ENCODE measurements at places on chromosomes 7 and 10.

DNA sequence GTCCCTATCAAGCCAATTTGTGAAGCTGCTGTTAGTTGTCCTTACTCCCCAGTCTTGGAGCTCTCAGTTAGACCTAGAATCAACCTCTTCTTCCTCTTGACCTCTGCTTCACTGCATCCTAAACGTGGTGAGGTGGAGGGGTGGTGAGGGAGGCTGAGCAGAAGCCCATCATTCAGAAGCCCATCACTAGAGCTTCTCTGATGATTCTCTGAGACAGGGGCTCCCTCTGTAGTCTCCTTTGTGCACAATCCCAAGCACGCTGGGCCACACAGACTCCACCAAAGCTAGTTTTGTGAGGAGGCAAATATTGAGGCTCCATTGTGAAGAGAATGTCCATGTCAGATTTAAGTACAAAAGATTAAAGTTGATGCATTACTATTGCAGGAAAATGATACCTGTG is 163.8 kb upstream of the PRSS1 start:
- peaks cover 16% of the 10 kb centered on the region for H3K4me1 ChIP-seq
- H3K4me3 ChIP-seq = no peak overlapping the region
- no peak overlapping the region for H3K27ac ChIP-seq
- H3K36me3 ChIP-seq = no peaks in the 10 kb centered on the region
- no peaks in the 10 kb centered on the region for H3K27me3 ChIP-seq

GRCh38 chr10:71660313-71660712 is 59.3 kb downstream of the C10orf105 start:
- no peak overlapping the region for H3K4me3 ChIP-seq
- no peaks in the 10 kb centered on the region for H3K36me3 ChIP-seq
- H3K4me1 ChIP-seq = no peaks in the 10 kb centered on the region

DNA sequence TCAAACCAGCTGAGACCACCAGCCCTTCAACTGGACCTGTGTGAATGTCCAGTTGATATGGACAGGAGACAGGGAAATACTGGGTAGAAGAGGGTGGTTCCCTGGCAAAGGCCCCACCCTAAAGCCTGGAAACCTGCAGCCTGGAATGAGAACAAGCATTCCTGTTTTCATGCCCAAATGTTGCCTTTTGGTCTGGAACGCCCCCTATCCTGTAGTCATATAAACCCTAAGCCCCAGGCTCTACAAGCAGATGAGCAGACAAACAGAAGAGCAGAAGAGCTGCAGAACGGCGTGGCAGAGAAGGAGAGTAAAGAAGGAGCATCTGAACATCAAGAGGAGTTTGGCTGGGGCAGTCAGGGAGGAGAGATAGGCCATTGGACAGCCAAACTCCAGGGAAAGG is 38.4 kb downstream of the SYPL1 start:
- 0 out of 2 replicates have a peak, but pooled peaks cover 5% of the 10 kb centered on the region for H3K27me3 ChIP-seq
- H3K4me1 ChIP-seq = no peaks in the 10 kb centered on the region
- no peak overlapping the region for H3K27ac ChIP-seq
- H3K4me3 ChIP-seq = no peak overlapping the region

DNA sequence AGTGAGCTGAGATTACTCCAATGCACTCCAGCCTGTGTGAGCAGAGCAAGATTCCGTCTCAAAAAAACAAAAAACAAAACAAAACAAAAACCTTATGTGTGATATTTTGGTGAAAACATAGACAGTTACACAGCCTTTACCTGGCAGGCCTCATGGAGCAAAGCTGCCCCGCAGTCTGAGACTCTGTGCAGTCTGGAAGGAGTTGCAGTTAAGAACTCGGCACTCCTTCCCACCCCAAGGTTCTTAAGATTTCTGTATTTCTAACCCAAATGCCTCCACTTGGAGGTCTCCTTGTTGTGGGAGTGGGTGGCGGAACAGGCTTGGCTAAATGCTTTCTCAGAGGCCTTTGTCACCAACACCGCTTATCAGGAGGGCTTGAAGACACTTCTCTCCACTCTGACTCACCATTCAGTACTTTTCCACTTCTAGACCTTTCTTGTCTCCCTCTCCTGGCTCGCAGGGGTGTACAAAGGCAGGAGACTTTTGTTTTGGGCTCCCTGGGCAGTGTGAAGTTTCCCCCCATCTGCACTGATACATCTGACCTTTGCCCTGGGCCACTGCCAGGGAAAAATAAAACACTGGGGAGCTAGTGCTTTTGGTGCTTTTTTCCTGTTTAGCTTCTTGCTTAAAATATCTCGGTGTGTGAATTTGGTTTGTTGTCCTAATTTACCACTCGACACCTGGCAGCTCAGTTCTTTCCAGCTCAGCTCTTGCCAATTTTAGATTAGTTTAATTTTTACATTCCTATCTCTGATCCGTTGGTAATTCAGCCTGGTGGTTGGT is 51.3 kb upstream of the MAGI2 start:
- H3K27ac ChIP-seq = peak overlapping the region; percentile 93
- peak; percentile 45 for DNase-seq
- H3K27me3 ChIP-seq = no peaks in the 10 kb centered on the region
- no peaks in the 10 kb centered on the region for H3K36me3 ChIP-seq

- no peak for DNase-seq
- H3K4me1 ChIP-seq = peaks cover 2% of the 10 kb centered on the region
- H3K27ac ChIP-seq = no peak overlapping the region
- H3K36me3 ChIP-seq = peaks cover 22% of the 10 kb centered on the region
- no peaks in the 10 kb centered on the region for H3K27me3 ChIP-seq
Measured at GRCh38 chr7:44408596-44408995, 81.9 kb downstream of the NUDCD3 start.

DNA sequence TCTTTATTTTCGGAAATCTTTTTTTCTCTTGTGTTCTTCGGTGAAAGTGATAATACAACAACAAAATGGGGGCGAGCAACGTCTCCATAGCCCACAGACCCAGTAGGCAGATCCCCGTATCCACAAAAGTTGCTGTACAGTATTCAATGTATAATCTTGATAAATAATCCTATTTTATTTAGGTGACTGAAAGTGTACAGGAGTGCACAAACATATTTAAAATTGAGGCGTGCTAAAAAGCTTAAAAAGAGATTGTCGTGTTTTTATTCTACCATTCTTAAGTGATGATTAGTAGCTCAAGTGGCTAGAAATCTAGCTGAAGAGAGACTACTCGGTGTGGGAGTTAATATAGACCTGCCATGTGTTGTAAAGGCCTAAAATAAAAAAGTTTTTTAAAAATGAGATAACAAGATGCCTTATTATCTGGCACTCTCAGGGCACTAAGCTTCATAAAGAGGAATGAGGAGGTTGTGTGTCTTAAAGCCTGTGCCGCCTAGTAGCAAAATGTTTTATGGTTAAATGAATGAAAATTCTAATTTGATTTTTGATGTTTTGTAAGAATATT is 1.6 kb downstream of the CAPZA2 start:
- DNase-seq = no peak
- H3K27me3 ChIP-seq = no peaks in the 10 kb centered on the region
- no peak overlapping the region for H3K27ac ChIP-seq
- H3K4me3 ChIP-seq = peak overlapping the region; percentile 100

DNA sequence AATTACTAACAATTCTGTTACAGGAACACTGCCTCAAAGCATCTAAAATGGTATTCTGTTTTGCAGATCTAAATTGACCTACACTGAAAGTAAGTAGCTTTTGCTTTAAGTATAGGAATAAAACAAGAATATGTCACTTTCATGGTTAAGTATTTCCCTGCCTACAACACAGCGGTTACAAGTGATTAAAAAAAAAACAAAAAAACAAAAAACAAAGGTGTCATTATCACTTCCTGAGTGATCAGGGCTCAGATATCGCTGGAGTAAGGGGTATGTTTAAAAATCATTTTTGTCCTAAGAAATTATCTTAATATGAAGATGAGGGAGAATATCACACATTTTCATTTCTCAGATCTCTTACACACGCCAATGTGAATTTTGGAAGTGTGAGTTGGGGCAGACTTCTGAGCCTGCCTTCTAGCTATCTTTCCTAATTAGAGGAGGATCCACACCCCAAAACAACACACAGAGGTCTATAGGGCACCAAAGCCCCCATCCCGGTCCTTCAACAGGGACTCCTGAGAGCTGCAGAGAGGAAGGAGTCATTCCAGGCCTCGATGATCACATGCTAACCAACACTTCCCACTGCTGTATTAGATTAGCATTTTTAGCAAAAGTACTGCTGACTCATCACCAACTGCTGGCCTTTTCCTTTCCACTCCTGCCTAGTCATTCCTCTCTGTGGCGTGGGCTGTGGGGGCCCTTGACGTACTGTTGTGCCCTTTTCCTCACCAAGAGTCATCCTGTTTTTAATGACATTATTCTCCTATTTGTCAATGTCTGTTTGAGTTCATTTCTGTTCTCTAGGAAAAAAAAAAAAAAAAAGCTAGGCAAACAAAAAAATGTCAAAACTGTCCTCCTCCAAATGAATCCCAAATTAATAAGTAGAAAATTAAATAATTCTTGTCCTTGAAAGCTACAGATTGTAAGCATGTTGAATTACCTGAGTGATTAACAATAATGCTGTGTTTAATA is 31.2 kb downstream of the PRTFDC1 start:
- DNase-seq = peak; percentile 72
- peak overlapping the region; percentile 62 for H3K27ac ChIP-seq
- no peak overlapping the region for H3K4me3 ChIP-seq
- H3K27me3 ChIP-seq = no peaks in the 10 kb centered on the region

- DNase-seq = no peak
- H3K4me1 ChIP-seq = no peaks in the 10 kb centered on the region
- no peak overlapping the region for H3K27ac ChIP-seq
- H3K27me3 ChIP-seq = peaks cover 2% of the 10 kb centered on the region
- no peaks in the 10 kb centered on the region for H3K36me3 ChIP-seq
Measured at GRCh38 chr10:80284522-80284921, 4.9 kb downstream of the MAT1A start.

DNA sequence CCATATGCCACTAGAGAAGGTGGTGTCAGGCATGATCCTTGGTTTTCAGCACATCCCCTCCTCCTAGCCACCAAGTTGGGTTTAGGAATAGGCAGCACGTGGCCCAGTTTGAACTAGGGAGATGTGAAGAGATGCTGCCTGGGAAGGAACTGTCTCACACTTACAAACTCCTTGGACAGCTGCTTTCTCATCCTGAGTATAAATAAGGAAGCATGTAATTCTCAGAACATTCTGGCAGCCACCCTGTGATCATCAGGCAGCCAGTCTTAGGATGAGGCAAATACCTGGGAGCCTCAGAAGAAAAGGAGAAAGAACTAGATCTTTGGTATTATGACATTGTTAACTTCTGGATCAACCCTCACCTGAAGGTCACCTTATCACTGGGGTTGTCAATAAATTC is 21.3 kb upstream of the XPNPEP1 start:
- no peaks in the 10 kb centered on the region for H3K27me3 ChIP-seq
- H3K36me3 ChIP-seq = no peaks in the 10 kb centered on the region
- no peaks in the 10 kb centered on the region for H3K4me1 ChIP-seq
- no peak overlapping the region for H3K4me3 ChIP-seq
- DNase-seq = no peak

GRCh38 chr7:23450518-23450917 is 19.8 kb downstream of the IGF2BP3 start:
- no peaks in the 10 kb centered on the region for H3K27me3 ChIP-seq
- H3K36me3 ChIP-seq = peaks cover 12% of the 10 kb centered on the region
- no peaks in the 10 kb centered on the region for H3K4me1 ChIP-seq
- no peak for DNase-seq

GRCh38 chr7:30027065-30027456 is 559 bp upstream of the FKBP14 start:
- no peak for DNase-seq
- no peaks in the 10 kb centered on the region for H3K27me3 ChIP-seq
- H3K36me3 ChIP-seq = peaks cover 6% of the 10 kb centered on the region
- H3K27ac ChIP-seq = no peak overlapping the region
- H3K4me3 ChIP-seq = peak overlapping the region; percentile 97
- H3K4me1 ChIP-seq = peaks cover 21% of the 10 kb centered on the region

- H3K4me3 ChIP-seq = no peak overlapping the region
- H3K27me3 ChIP-seq = no peaks in the 10 kb centered on the region
- peak overlapping the region; percentile 71 for H3K27ac ChIP-seq
Measured at GRCh38 chr10:117663750-117664149, 121.2 kb downstream of the EMX2 start.

GRCh38 chr10:10294184-10294880 is 723.3 kb upstream of the CELF2 start:
- no peaks in the 10 kb centered on the region for H3K4me1 ChIP-seq
- no peak overlapping the region for H3K27ac ChIP-seq
- H3K36me3 ChIP-seq = no peaks in the 10 kb centered on the region

DNA sequence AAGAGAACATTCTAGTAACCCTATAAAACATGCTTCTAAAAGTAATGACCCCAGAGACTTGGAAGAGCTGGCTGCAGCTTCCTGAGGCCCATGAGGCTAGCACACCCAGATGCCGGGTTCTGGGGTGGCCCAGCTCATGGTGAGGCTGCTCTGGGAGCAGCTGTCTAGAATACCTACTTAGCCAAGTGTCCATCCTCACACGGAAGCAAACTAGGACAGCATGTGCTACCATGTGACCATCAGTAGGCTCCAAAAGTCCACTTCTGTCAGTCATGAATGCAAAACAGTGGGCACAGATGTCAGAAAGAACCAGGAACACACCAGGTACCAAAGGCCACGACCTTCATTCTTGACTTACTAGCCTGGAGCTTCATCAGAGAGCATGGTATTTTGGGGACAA is 32.4 kb downstream of the CTBP2 start:
- peaks cover 12% of the 10 kb centered on the region for H3K4me1 ChIP-seq
- no peak overlapping the region for H3K27ac ChIP-seq
- DNase-seq = no peak
- H3K27me3 ChIP-seq = no peaks in the 10 kb centered on the region
- H3K4me3 ChIP-seq = no peak overlapping the region

- DNase-seq = no peak
- no peaks in the 10 kb centered on the region for H3K27me3 ChIP-seq
- no peak overlapping the region for H3K4me3 ChIP-seq
Measured at GRCh38 chr7:144866189-144866588, 30.3 kb upstream of the TPK1 start.

DNA sequence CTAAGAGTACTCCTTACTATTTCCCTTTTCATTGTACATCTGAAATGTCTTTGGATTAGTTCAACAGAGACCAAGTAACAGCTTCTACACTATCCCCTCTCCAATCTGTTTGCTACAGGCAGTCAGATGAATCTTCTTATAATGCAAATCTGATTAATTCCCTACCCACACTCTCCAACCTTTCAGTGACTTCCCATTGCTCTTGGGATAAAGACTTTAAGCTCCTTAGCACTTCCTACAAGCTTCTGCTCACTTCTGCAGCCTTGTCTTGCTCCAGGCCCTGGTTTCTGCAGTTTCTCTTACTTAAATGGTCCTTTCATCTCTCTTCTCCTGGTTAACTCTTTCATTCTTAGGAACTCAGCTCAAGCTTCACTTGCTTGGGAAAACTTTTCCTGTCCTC is 65.2 kb upstream of the FEZF1 start:
- no peaks in the 10 kb centered on the region for H3K4me1 ChIP-seq
- H3K27ac ChIP-seq = no peak overlapping the region
- no peak overlapping the region for H3K4me3 ChIP-seq
- H3K27me3 ChIP-seq = no peaks in the 10 kb centered on the region
- no peaks in the 10 kb centered on the region for H3K36me3 ChIP-seq

GRCh38 chr7:41695661-41696322 is 7.1 kb downstream of the INHBA start:
- no peaks in the 10 kb centered on the region for H3K27me3 ChIP-seq
- H3K4me3 ChIP-seq = peak overlapping the region; percentile 58
- peak overlapping the region; percentile 92 for H3K27ac ChIP-seq
- H3K36me3 ChIP-seq = peaks cover 78% of the 10 kb centered on the region
- peaks cover 30% of the 10 kb centered on the region for H3K4me1 ChIP-seq
- no peak for DNase-seq

GRCh38 chr7:15813448-15813847 is 127.0 kb upstream of the MEOX2 start:
- no peaks in the 10 kb centered on the region for H3K27me3 ChIP-seq
- H3K4me1 ChIP-seq = no peaks in the 10 kb centered on the region
- no peak overlapping the region for H3K4me3 ChIP-seq
- no peak overlapping the region for H3K27ac ChIP-seq

All from SJSA1 (cell line).